ENCODE measurements at places on chromosomes 13 and 19. TPM values are rescaled to one million over a fixed set of nuclear protein-coding genes. Genes with fewer than 3 reads are reported as not detected.

The NLRP9 gene
- total RNA-seq, result not detected

The ATP12A gene
- total RNA-seq, result 4.7 TPM

The EPSTI1 gene
- 150 TPM for total RNA-seq

The CEACAM4 gene
- not detected for total RNA-seq

The SOX1 gene
- total RNA-seq, result not detected

Data from activated CD8-positive, alpha-beta memory T cell treated with anti-CD3 and anti-CD28 coated beads, Interleukin-2, amount 10 ng/mL, durations not matched to agents 7 days and 5 days (primary cell).